ENCODE measurements at places on chromosomes 5 and 9.

GRCh38 chr5:136754216-136754615, 388.9 kb upstream of the TRPC7 start:
- DNase-seq, result no peak

DNA sequence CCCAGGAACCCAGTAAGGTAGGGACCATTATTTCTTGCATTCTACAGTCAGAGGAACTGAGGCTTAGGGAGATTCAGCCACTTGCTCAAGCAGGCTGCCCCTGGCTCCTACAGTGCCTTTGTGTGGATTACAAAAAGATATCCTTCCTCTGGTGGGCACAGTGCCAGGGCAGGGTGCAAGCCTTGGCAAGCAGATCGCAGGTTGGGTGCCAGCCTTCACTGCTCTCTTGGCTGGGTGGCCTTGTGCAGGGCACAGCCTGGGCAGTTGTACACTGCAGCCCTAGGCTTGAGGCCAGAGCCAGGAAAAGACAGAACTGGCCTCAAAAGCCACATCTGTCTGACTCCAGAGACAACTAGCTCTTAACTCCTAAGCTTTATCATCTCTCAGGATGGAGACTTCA, 15.0 kb downstream of the DOCK2 start:
- no peak for DNase-seq

DNA sequence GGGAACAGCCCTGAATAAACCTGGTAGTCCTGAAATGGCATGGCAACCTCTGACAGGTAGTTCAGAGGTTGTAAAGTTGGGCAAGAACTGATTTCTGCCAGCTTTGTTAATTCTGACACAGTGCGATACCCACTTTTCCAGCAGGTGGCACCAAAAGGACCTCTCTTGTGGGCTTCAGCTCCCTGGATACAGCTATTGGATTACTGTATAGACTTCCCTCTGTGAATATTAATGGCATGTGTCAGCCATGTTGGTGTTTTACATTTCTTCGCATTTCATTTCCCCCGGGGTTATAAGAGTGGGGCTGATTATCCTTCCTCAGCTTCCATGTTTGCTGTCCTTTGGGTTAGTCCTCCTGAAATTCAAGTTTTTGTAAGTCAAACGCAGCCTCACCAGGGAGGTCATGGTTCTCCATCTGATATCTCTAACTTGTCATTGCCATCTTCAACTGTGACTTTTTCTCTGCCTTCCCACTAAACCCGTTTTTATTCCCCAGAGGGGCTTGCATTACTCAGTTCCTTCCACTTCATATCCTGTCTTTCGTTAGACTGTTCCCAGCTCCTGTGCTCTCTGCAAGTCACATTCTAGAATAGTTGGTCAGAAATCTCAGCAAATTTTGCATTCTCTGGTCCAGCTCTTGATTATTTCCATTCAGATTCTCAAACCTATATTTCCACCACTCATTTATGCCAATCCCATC, 135.6 kb downstream of the LIFR start:
- no peak for DNase-seq

DNA sequence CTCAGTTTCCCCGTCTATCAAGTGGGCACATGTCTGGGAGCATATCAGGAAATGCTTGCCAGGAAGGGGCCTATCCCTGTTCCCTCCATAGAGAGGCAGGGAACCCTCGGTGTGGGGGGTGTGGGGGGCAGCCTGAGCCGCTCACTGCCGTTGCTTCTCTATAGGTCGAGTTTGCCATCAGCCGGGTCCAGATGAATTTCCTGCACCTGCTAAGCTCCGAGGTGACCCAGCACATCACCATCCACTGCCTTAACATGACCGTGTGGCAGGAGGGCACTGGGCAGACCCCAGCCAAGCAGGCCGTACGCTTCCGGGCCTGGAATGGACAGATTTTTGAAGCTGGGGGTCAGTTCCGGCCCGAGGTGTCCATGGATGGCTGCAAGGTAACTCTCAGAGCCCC, 13.8 kb upstream of the ORM1 start:
- no peak for DNase-seq

- no peak for DNase-seq
Measured at GRCh38 chr5:14672484-14673394, 8.2 kb downstream of the OTULIN start.

- no peak for DNase-seq
Measured at GRCh38 chr5:16784088-16784487, 152.0 kb downstream of the MYO10 start.

- no peak for DNase-seq
Measured at GRCh38 chr9:28464481-28465216, 891.4 kb upstream of the C9orf72 start.

DNA sequence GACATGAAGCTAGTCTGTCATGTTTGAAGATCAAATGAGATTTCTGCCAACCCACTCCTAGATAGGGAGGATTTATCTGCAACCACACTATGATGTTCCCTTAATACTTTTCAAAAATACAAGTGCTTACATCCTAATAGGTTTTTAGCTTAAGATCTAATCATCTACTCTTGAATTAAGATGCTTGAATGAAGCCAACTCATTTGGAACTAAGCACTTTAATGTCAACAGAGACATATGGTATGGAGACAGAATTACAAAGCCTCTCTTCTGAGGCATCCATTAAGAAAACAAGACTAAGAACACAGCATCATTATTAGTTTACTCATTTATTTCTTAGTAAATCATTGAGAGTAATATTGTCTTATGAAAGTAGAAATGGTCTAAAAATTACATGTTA, 139.3 kb upstream of the NFIB start:
- DNase-seq, result no peak

DNA sequence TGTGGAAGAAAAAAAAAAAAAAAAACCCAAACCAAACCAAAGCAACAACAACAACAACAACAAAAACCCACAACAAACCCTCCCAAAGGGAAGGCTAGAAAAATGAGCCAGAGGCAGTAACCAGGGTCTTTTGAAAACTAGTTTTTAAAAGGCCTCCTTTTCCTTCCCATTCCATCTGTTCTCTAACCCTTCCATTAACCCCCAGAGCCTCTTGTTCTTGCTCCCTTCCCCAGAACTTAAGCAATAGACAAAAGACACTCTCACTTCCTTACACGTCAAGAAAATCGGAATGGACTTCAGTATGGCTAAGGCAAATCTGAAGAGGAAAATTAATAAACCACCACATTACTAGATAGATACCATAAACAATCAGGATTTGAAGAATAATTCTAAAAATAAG, 292.8 kb downstream of the ARL15 start:
- no peak for DNase-seq

- DNase-seq, result no peak
Measured at GRCh38 chr9:110066929-110067716, 140.8 kb downstream of the C9orf152 start.

GRCh38 chr9:86281593-86282076, 703 bp downstream of the ISCA1 start:
- no peak for DNase-seq

DNA sequence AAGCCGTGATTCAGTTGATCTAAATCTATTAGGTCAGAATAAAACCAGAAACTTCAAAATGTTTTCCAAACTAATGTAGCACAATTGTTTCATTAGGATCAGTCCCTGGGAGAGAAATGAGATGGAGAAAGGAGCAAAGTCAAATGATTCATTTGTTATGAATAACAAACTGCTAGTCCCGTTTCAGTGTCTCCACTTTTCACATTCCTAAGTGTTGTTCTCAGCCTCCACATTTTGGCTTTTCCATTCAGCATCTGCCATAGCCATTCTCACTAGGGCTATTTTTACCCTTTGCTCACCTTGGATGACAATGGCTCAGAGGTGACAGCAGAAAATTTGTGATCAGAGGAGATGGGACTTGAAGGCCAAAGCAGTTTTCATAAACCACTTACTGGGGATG, 314.1 kb upstream of the KIF2A start:
- no peak for DNase-seq

DNA sequence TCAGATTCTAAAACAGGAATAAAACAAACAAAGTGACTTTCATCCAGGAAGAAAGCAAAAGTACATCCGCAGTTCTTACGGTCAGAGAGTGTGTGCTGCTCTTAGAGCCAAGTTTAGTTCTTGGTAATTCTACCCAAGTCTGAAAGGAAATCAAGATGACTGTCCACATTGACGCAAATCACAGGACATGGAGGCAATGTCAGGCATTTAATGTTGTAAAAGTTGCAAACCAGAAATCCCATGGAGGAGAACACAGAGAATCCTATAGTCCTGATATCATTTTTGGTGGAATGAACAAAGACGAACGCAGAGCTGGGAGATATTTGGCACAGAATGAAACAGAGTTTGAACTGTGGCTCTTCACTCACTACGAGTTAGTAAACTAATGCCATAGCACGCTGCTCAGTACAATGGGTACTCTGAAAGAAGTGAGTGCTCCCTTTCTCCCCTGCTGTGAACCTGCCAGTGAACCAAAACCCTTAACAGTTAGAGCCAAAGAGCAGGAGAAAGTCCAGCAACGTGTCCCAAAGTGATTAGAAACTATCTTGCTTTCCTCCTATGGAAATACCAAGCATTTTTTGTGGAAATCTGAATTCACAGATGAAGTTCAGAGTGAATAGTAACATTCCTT, 74.3 kb downstream of the MUSK start:
- no peak for DNase-seq

DNA sequence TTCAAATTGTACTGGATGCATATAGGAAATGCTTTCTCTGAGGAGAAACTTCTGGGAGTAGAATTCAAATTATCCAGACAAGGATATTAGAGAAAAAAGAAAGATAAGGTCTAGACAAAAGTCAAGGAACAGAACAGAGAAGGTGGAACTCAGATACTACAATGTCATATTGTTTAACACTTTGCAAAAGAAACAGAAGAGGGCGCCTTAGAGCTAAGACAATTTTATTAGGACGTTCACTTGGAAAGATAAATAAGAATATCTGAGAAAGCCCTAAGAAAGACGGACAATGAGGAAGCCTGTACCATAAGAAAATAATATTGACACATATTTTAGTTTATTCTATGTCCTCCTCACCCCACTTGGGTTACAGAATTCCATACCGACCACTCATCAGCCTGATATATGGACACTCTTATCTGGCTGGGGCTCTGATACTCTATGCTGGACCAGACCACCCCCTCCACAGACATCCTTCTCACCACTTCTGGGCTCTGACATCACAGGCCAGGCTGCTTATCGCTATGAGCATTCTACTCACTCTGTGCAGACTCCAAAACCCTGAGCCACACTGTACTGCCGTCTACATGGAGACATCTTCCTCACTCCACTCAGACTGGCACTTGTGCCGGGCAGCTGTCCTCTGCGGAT, 9.1 kb upstream of the AK3 start:
- no peak for DNase-seq

GRCh38 chr5:112971276-112971675, 5.3 kb upstream of the DCP2 start:
- no peak for DNase-seq

DNA sequence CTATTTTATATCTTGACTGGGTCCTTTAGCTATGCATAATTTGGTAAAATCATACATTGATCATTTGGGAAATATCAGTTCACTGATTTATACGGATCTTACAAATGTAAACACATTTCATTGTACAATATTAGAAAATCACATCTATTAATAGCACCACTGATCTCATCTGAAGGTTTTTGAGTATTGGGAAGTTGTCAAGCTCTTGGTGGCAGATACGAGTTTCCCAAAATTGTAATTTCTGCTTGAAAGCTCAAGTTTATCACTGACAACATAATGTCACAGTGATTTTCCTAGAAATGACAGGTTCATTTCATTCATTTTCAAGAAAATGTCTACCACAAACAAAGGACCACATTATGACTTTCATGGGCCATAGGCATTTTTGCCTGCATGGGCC, 3.0 kb upstream of the MACROH2A1 start:
- no peak for DNase-seq

DNA sequence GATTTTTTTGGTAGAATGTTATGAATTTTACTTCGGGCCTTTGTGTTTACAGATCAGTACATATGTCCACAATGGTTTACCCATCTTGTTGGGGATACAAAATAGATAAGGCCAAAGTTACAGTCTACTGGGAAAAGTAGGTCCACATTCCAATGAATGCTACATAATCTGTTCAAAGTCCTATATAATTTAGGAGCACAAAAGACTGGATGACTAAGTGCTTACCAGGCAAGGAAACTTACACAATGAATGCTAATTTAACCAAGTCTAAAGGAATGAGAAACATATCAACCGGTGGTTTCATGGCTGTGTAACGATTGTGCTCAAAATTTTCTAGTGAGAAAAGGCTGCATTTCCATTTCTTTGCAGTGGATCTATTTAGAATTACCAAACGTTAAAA, 97.4 kb upstream of the TRPM3 start:
- no peak for DNase-seq

DNA sequence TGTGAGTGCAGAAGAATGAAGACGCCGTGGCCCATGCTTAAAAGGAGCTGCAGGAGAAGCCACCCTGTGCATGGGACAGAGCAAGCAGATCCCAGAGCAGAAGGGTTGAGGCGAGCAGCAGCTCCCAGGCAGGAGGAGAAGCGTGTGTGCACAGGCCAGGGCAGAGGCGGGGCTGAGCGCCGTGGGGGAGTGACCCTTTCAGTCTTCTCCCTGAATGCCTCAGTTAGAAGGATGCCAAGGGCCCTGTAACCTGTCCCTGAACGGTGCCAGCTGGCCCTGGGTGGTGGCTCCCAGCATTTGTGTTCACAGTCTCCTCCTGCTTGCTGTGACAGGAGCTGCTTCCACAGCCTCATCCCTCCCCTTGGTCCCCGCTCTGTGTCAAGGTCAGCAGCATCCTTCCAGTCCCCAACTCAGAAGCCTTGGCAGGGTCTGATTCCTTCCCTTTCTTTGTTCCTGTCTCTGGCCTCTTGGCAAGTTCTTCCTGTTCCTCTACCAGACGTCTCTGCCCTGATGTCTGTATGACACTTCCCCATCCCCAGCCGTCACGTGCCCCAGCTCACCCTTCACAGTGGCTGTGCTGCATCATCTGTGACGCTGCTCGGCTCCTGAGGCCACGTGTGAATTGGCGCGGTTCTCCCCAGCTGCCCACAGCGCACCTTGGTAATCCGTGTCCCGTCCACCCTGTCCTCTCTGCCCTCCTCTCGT, 5.2 kb downstream of the EXOC3 start:
- no peak for DNase-seq

DNA sequence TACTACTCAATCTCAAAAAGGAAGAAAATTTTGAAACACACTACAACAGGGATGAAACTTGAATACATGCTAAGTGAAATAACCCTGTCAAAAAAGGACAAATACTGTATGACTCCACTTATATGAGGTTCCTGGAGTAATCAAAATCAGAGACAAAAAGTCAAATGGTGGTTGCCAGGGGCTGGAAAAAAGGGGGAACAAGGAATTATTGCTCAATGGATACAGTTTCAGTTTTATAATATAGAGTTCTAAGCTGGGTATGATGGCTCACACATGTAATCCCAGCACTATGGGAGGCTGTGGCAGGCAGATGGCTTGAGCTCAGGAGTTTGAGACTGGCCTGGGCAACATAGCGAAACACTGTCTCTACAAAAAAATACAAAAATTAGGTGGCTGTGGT, 29.0 kb downstream of the ETF1 start:
- no peak for DNase-seq
